ENCODE measurements at places on chromosomes 16 and 17.

GRCh38 chr17:9878786-9879525 lies 26.1 kb downstream of the RCVRN start:
- no peak for DNase-seq

DNA sequence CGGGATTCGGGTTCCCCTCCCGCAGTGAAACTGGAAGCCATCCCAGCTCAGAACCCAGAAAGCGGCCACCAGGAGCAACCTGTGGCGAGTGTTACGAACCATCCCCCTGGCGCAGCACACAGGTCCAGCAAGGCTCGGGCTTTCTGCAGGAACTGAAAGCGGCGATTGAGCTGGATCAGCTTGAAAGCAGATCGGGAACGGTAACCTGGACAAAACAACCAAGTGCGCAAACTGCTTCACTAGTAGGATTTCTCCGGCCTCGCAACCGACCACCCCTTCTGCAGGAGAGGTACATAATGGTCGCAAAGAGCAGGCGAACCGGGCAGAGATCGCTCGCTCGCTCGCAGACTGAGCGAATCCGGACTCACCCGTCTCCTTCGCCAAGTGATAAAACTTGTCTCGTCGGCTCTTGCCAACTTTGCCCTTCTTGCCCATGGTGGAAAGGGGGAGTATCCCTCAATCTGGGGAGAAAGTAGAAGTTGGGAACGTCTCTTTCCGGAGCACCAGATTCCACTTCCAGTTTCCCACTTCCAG lies 696 bp upstream of the PSMC5 start:
- DNase-seq, result no peak

GRCh38 chr16:69921127-69921526 lies 30.0 kb upstream of the CLEC18A start:
- no peak for DNase-seq

GRCh38 chr16:71459510-71459909 lies 2.5 kb downstream of the ZNF23 start:
- no peak for DNase-seq

DNA sequence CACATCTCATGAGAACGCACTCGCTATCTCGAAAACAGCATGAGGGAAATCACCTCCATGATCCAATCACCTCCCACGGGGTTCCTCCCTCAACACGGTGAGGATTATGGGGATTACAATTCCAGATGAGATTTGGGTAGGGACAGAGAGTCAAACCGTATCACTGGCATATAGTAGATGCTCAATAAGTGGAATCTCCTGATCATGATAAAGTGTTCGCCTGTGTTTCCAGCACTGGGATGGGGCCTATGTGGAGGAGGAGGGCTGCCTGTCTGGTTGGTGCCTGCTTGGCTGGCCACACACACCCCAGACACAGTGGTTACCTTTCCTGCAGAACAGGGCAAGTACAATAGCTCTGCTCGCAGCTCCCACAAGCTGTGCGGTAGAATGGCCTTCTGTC lies 6.1 kb upstream of the MGAT5B start:
- DNase-seq, result no peak

DNA sequence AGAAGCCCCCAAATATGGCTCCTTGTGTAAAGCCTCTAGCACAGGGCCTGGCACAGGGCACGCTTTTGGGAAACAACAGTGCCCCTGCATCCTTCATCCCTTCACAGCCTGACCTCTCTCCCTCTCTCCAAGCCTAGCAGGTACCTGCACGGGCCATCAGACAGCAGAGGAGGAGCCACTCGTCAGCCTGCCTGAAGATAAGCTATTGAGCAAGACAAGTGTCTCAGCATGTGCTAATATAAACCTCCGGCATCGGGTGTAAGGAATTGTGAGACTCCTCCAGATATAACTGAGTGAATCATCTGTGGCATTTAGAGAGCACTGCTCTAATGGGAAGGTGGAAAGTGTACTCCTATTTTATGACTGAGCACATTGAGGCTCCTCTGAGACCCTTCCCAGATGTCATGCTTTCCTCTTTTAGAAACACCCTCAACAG lies 38.3 kb downstream of the TBX4 start:
- DNase-seq, result no peak

DNA sequence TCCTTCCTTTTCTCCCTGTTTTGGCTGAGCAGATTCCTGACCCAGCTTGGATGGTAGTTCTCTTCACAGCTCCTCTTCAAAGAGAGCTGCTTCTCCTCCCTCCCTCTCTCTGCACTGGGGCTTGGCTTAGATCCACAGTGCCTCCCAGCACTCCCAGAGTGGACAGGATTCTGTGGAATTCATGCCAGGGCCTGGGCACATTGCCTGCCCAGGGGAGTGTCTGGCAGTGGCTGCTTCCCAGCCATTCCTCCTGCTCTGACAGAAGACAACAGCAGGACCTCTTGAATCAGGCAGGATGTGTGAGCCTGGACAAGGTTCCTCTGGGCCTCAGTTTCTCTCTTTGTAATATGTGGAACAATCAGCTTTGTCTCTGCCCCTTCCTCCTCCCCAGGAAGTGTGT lies 4.5 kb upstream of the MMP28 start:
- DNase-seq, result no peak

GRCh38 chr17:83195330-83196023 lies 116.1 kb downstream of the METRNL start:
- DNase-seq, result no peak

DNA sequence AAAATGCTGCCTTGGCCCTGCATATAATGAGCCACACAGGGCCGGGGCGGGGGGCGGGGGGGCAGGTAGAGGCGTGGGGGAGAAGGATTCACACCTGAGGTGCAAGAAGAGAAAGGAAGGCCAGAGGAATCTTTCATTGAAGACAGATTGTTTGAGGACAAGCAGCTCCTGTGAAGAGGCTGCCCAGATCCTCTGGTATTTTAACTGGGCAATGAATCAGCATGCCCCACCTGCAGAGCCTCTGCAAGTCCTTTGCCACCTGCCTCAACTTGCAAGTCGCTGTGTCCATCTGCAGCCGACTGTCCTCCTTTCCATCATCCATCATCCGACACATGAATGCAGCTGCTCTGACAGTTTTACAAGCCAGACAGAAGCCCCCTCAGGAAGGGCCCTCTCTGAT lies 1.2 kb upstream of the SOST start:
- DNase-seq, result no peak

DNA sequence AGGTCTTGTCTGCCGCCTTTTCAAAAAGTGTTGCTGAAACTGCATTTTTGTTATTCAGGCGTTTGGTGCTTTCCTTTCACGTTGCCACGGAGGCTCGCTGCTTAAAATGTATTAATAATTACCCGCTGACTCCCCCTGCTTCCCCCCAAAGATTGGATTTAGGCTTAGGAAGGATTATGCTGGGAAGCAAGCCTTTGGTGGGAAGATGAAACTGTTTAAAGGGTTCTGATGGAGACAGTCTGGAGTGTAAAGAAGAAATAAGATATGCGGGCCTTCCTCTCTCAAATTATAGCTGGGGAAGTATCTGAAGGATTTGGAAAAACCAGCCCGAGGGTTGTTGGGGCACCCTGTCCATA lies 1.1 kb downstream of the KSR1 start:
- DNase-seq, result no peak

GRCh38 chr16:59391617-59392364 lies 657.7 kb upstream of the GOT2 start:
- no peak for DNase-seq
